ENCODE measurements at places on chromosomes 12 and 14. TPM values are rescaled to one million over a fixed set of nuclear protein-coding genes. Genes with fewer than 3 reads are reported as not detected.

The PAX9 gene
- not detected for total RNA-seq

The TMEM229B gene
- 7.1 TPM for total RNA-seq

- peaks cover 36% of the 10 kb centered on the region for H3K4me1 ChIP-seq
- DNase-seq = no peak
- no peaks in the 10 kb centered on the region for H3K27me3 ChIP-seq
- no peak overlapping the region for H3K27ac ChIP-seq
- H3K4me3 ChIP-seq = no peak overlapping the region
- peaks cover 24% of the 10 kb centered on the region for H3K36me3 ChIP-seq
These were observed 53.4 kb downstream of the SLC16A7 start for GRCh38 chr12:59649203-59649602.

GRCh38 chr12:104272938-104273337 lies 30.6 kb upstream of the EID3 start:
- DNase-seq = no peak
- H3K27me3 ChIP-seq = no peaks in the 10 kb centered on the region
- H3K4me1 ChIP-seq = peaks cover 14% of the 10 kb centered on the region
- no peaks in the 10 kb centered on the region for H3K36me3 ChIP-seq

All from natural killer cell treated with Interleukin-12 subunit alpha and Interleukin-12 subunit beta and Interleukin-15 and Interleukin-18, amount 100 ng/mL, for 72 hours (primary cell).